ENCODE measurements at places on chromosomes 4 and X. TPM values are rescaled to one million over a fixed set of nuclear protein-coding genes. Genes with fewer than 3 reads are reported as not detected.

DNA sequence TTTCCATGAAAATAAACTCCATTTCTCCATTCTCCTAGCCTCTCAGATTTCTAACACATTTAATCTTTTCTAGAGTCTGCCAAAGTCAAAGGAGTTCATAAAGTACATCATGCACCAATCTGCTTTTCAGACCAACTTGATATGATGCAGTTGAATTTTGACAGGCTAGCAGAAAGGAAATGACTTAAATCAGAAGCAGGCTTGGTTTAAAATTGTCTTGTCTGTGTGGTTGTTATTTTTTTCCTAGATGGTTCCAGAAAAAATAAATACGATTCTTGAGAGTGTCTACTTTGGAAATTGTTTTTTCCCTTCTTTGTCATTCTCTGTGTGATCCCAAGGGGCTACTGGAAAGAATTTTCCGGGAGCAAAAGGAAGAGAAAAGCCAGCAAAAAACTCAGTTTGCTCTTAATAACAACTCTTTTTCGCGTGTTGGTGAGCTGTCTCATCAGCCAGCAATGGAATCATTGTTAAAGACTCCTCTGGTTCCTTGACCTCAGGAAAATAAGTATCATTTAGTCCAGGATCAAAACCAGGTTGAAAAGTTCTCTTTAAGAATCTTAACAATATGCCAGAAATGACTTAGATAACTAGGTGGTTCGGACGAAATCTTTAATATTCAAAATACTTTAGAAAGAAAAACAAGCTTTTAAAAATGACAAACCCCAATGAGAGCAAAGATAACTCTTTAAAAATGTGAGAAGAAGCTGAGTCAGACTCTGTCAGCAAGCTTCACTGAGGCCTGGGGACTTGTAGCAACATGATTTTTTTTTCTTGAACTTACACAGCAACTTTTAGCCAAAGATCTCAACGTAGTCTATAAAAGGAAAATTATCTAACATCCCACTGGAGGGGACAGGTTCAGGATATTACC lies 49.7 kb upstream of the GAB1 start:
- DNase-seq, result no peak
- H3K4me1 ChIP-seq, result peaks cover 12% of the 10 kb centered on the region
- peak overlapping the region; percentile 76 for H3K27ac ChIP-seq
- H3K27me3 ChIP-seq, result no peaks in the 10 kb centered on the region

The INTU gene
- 0.92 TPM for polyA plus RNA-seq

DNA sequence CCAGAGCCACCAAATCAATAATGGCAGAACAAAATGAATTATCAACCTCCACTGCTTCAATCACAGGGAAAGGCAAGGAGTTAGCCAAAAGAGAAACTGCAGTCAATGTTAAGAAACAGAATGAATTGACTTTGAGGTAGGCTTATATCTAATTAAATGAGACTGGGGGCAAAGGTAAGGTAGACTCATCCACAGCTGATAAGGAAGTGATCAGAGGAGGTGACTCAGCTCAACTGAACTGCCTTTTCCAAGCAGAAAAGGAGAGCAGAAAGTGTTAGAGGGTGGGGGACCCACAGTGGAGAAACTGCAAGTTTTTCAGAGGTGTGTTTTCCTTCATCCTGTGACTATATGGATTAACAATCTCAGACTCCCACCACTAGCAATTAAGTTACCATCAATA lies 345.8 kb upstream of the PPARGC1A start:
- no peaks in the 10 kb centered on the region for H3K4me1 ChIP-seq
- no peak overlapping the region for H3K27ac ChIP-seq
- DNase-seq, result no peak
- no peaks in the 10 kb centered on the region for H3K36me3 ChIP-seq
- no peaks in the 10 kb centered on the region for H3K27me3 ChIP-seq

GRCh38 chrX:107576841-107577240 lies 51.5 kb upstream of the PRPS1 start:
- H3K4me1 ChIP-seq, result no peaks in the 10 kb centered on the region
- H3K27ac ChIP-seq, result no peak overlapping the region
- DNase-seq, result no peak
- no peaks in the 10 kb centered on the region for H3K36me3 ChIP-seq

GRCh38 chrX:103616676-103617186 lies 9.0 kb downstream of the TCEAL3 start:
- H3K27ac ChIP-seq, result no peak overlapping the region
- H3K4me1 ChIP-seq, result no peaks in the 10 kb centered on the region
- no peak overlapping the region for H3K4me3 ChIP-seq
- no peaks in the 10 kb centered on the region for H3K36me3 ChIP-seq
- H3K27me3 ChIP-seq, result no peaks in the 10 kb centered on the region

- no peak overlapping the region for H3K4me3 ChIP-seq
- H3K36me3 ChIP-seq, result no peaks in the 10 kb centered on the region
- DNase-seq, result no peak
- no peaks in the 10 kb centered on the region for H3K4me1 ChIP-seq
- peaks cover 34% of the 10 kb centered on the region for H3K27me3 ChIP-seq
- H3K27ac ChIP-seq, result no peak overlapping the region
Observed at GRCh38 chr4:7472442-7473013, 37.8 kb upstream of the PSAPL1 start.

All from stomach (tissue), 19 donors.